HS-5 (cell line): ENCODE measurements at places on chromosomes 12 and 14.
A peak's percentile ranks its signal among the peaks of the same experiment; 100 is the strongest.

GRCh38 chr14:71049435-71050133, 142.3 kb downstream of the PCNX1 start:
- DNase-seq = peak; percentile 51

DNA sequence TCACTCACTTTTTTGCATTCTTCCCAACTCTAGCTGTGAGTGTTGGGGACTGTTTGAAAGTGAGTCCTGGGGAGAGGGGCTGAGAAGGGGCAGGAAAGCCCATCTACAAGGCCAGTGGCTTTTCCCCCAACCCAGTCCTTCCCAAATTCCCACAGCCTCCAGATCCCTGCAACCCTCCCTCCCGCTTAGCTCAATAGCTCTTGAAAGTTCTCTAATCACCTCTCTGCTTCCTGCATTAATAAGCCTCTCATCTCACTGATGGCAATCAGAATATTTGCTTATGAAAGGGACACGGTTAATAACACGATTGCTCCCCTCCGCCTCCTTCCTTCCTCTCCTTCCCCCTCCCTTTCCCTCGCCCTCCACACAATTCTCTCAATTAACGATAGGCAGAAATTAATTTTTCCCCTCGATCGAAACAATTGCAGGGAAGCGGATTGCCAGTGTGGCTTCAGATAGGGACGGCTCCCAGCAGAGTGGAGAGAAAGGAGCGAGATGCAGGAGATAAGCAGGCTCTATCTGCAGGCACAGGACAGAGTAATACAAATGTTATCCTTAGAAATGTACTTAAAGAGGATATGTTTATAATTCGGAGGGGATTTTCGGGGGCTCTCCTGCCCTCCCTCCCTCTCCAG, 15.1 kb upstream of the GPATCH2L start:
- DNase-seq = no peak

- DNase-seq = no peak
These were observed 18.8 kb downstream of the ACVRL1 start for GRCh38 chr12:51926064-51926632.

- DNase-seq = no peak
These were observed 7.9 kb downstream of the PPFIBP1 start for GRCh38 chr12:27531896-27532295.

DNA sequence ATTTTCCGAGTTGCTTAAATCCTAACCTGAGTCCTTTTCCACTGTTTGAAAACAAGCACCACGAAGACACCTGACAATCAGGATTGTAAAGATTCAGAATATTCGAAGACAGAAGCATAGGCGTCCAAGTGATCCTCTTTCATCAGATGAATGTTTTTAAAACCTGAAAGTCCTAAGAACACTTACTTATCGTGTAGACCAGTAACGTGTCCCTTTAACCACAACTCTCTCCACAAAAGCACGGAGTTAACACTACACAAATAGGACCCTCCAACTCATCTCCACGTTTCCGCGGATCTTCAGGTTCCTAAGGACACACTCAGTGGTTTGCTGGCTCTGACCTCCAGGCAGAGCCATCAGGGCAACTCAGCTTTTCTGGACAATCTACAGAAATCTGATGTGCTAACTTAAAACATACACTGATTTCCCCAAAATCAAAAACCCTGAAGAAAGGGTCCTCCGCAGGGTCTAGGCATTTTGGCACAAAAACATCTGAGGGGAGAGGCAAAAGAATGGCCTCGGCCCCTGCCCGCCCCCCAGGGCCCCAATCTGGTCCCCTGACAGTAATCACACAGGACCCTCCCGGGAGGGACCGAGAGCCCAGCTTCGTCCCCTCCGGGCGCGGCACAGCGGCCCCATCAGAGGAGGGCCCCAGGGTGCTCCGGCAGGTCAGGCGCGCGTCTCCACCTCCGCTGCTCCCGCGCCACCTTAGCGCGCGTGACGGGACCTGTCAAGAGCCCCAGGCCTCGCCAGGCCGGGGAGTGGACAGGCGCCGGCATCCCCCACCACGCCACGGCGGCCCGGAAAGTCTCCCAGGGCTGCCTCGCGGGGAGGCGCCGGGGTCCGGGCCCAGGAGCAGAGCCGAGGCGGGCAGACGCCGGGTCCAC, 925 bp downstream of the DICER1 start:
- DNase-seq = no peak

DNA sequence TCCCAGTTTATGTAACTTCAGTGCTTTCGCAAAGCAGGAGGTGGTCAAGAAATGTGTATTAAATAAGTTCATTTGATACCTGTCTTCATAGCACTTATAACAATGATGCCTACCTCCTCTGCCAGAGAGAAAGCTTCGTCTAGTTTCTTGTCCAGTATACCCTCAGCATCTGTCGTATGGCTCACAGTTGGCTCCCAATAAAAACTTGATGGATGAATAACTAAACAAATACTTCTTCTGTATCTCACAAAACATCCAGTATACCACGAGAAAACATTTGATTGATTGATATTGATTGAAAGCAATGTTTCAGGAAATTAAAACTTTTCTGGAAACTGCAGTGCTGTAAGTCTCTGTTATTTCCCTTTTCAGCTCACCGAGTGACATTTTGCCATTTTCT, 26.9 kb upstream of the PTGDR start:
- DNase-seq = no peak

DNA sequence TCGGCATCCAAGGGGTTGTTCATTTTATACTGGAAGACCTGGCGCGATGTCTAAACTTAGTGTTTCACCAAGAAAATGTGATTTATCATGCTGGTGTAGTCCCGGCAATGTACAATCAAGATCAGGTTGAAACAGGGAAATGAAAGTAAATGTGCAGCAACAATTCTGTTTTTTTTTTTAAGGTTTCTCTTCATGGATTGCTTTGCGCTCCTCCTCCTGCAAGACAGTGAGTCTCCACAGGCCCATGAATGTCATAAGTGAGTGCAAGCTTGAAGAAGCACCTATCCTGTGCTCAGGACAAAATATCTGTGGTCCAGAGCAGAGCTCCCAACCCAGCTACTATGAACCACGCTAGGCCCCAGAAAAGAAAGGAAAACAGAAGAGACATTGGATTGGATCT, 143.4 kb downstream of the KCNK10 start:
- no peak for DNase-seq

GRCh38 chr12:96402061-96402460, 1.8 kb upstream of the CDK17 start:
- DNase-seq = no peak
